ENCODE measurements at places on chromosomes 11 and 22. TPM values are rescaled to one million over a fixed set of nuclear protein-coding genes. Genes with fewer than 3 reads are reported as not detected.

GRCh38 chr22:31212783-31213629 is 908 bp downstream of the LIMK2 start:
- H3K36me3 ChIP-seq, result peaks cover 12% of the 10 kb centered on the region
- H3K4me3 ChIP-seq, result peak overlapping the region; percentile 90
- no peak for DNase-seq
- H3K27me3 ChIP-seq, result no peaks in the 10 kb centered on the region
- H3K4me1 ChIP-seq, result peaks cover 58% of the 10 kb centered on the region

- peak overlapping the region; percentile 89 for H3K27ac ChIP-seq
- H3K27me3 ChIP-seq, result peaks cover 25% of the 10 kb centered on the region
Observed at GRCh38 chr11:66289548-66290329, 796 bp upstream of the YIF1A start.

DNA sequence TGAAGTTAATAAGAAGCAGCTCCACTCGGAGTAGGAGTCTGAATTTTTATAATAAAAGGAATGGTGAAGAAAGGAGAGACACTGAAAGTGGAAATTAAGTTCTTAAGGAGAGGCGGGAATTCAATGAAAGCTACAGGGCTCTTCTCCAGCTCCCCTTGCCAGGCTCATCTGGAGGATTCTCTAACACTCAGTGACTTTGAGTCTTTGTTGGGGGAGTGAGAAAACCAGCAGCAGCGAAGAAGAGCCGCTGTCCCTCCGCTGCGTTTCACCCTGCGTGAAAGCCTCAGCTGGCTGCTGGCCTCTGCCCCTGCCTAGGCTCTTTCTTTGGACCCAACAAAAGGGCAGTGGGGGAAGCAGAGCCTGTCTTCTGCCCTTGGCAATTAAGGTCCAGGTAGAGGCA is 113.0 kb downstream of the NTM start:
- no peak overlapping the region for H3K27ac ChIP-seq
- no peak overlapping the region for H3K4me3 ChIP-seq
- no peaks in the 10 kb centered on the region for H3K36me3 ChIP-seq
- H3K4me1 ChIP-seq, result no peaks in the 10 kb centered on the region

DNA sequence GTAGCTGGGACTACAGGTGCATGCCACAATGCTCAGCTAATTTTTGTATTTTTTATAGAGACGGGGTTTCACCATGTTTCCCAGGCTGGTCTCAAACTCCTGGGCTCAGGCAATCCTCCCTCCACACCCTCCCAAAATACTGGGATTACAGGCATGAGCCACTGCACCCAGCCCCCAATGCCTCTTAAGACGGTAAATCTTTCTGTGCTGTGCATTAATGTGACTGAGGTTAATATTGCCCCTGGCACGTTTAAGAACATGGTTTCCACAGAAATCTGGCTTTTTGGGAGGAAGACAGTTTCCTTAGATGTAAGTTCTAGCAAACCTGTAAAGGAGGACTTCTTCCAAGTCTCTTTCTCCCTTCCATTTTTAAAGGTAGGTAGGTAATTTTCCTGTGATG is 6.1 kb upstream of the HORMAD2 start:
- H3K27ac ChIP-seq, result no peak overlapping the region
- H3K4me3 ChIP-seq, result no peak overlapping the region
- H3K27me3 ChIP-seq, result peaks cover 30% of the 10 kb centered on the region
- no peak for DNase-seq

MS4A2 gene
- total RNA-seq, result not detected

SOX10 gene
- not detected for total RNA-seq

C11orf65 gene
- total RNA-seq, result 1.7 TPM

FAM180B gene
- total RNA-seq, result not detected

OR52N4 gene
- total RNA-seq, result 1.1 TPM

DRG1 gene
- total RNA-seq, result 81.0 TPM

GLYAT gene
- not detected for total RNA-seq

PKP3 gene
- not detected for total RNA-seq

CDCA5 gene
- 109 TPM for total RNA-seq

APLP2 gene
- 19.8 TPM for total RNA-seq
